ENCODE measurements at places on chromosomes 2 and 18.

GRCh38 chr18:73487966-73488365 lies 620.2 kb upstream of the NETO1 start:
- DNase-seq, result no peak

DNA sequence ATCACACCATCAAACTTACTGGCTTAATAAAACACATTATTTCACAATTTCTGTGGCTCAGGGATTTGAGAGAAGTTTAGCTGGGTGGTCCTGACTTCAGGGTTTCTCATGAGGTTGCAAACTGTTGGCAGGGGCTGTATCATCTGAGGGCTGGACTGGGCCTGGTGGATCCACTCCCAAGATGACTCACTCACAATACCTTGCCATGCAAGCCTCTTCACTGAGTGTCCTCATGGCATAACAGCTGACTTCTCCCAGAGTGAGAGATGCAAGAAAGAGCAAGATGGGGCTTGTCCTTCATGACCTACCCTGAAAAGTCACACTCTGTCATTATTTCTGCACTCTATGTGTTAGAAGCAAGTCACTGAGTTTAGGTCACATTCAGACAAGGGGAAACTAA lies 73.8 kb downstream of the AQP4 start:
- DNase-seq, result no peak

DNA sequence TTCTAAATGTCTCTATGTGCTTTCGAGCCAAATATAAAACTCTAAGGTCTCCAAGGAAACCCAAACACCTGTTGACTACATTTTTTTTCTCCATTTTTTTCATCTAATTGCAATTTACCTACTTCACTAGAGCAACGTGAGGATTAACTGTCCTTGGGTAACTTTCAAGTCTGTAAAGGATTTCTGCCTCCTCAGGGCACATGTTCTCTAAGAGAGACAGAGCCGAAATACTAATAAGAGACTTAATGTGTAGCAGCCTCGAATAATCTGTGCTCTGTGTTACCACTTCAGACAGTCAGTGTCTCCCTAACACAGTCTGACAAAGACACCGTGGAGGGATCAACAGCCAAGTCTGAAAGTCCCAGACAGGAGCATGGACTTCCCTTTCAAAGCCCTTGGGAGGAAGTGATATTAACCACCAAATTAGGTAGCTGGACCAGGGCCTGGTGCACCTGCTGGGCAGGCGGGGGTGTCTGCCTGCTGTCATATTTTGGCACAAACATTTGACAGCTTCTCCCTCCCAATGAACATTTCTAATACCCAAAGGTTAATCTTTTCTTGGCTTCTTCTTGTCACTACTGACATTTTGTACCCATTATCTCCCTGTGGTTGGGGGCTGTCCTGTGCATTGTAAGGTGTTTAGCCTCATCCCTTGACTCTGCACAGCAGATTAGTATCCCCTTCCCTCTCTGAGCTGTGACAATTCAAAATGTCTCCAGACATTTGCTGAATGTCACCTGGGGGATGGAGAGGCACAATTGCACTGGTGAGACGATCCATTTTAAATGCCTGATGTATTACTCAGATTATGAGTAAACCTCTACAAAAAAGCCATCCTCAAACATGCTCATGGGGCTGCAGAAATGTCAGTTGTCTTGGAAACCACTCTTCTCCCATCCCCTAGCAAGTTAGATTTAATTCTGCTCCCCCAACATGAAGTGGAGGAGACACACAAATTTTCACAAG lies 45.7 kb upstream of the LYPD1 start:
- no peak for DNase-seq

DNA sequence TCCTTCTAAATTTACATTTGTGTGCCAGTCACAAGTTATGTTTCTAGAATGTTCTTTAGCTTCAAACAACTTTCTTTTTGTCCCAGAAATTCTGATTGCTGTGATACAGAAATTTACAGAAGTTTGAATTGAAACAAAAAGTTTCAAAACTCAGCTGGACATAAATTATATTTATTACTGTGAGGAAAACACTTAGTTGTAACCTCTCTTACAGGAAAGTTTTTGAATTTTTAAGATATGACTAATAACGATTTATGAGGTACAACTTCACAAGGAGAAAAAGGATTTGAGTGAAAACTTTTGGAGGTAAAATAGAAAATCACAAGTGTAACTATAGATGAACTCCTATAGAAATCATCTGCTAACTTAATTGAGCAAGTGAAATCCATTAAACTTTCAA lies 205.3 kb downstream of the TMEM247 start:
- DNase-seq, result no peak

- DNase-seq, result no peak
These were observed 29.2 kb downstream of the ATP6V1C2 start for GRCh38 chr2:10750610-10751009.

GRCh38 chr2:229221641-229222040 lies 49.4 kb downstream of the PID1 start:
- DNase-seq, result no peak

DNA sequence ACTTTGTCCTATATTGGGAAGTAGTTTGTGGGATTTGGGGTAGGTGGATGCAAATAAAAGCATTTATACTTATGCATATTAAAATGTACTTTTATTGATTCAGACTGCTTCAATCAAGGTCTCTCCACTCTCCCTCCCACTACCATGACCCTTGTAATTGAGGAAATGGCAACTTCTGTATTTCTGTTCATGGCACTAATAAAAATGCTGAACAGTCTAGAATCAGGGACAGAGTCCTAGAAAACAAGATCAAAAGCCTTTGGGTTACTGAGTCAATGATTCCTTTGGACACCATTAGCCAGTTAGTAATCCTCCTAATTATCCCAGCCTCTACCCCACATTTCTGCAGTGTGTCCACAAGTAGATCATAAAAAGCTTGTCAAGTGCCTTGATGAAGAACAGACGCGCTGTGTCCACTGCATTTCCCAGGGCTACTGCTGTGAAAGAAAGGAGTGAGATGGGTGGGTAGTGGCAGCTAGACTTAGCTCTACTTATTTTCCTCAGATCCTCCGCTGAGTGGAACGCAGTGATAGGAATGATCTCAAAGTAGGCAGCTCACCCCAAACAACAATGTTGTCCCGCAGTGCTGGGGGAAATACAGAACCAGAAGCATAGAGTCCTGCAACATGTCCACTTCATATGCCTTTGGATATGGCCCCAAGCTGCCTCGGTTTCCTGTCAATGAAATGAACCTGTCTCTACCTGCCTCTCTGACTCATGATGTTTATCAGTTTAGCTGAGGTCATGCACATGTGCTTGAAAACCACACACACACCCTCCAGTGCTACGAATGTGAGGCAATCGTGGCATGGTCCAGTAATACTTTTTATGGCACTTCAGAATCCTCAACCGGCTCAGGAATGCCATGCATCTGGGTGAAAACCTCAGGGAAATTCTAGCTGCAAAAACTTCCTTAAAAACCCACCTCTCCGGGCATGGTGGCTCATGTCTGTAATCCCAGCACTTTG lies 115.5 kb downstream of the COL6A3 start:
- no peak for DNase-seq

- DNase-seq, result no peak
These were observed 46.7 kb downstream of the MARCO start for GRCh38 chr2:118988706-118989105.

DNA sequence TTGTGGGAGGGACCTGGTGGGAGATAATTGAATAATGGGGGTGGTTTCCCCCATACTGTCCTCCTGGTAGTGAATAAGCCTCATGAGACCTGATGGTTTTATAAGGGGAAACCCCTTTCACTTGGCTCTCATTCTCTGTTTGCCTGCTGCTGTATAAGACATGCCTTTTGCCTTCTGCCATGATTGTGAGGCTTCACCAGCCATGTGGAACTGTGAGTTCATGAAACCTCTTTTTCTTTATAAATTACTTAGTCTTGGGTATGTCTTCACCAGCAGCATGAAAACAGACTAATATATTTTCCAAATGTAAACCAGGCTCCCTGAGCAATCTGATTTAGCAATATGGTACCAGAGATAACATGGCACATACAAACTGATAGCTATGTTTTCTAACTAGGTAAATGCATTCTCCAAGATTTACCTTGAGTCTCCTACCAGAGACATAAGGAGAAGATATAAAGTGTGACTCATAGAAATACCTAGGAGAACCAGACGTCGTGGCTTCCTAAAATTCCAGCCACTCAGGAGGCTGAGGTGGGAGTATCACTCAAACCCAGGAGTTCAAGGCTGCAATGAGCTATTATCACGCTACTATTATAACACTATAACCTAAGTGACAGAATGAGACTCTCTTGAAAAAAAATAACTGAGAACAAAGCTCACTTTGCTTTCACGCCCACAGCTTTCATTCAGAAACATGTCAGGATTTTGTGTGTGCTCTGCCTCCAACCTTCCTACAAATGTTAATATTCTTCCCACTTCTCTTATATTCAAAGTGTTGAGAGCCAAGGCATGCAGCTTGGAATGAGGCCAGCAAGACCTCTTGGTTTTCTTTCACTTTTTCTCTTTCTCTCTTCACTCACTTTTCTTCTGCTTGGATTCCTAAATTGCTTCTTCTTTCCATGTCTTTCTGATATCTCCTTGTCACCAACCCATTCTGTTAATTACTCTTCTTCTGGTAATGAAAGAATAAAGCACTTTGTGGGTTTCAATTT lies 263.9 kb upstream of the UBE2E3 start:
- DNase-seq, result no peak

GRCh38 chr2:158034198-158034866 lies 67.3 kb upstream of the UPP2 start:
- DNase-seq, result no peak

DNA sequence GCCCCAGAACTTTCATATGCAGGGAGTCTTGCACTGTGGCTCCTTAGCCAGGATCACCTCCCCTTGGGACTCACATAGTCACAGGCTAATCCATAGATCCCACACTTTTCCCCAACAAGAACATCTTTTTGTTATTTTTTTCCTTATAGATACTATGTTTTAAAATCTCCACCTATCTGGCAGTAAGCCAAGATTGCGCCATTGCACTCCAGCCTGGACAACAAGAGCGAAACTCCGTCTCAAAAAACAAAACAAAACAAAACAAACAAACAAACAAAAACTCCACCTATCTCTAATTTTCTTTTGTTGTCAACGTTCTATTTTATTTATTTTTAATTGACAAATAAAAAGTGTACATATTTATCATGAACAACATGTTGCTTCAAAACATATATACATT lies 141.7 kb downstream of the PDE11A start:
- DNase-seq, result no peak

DNA sequence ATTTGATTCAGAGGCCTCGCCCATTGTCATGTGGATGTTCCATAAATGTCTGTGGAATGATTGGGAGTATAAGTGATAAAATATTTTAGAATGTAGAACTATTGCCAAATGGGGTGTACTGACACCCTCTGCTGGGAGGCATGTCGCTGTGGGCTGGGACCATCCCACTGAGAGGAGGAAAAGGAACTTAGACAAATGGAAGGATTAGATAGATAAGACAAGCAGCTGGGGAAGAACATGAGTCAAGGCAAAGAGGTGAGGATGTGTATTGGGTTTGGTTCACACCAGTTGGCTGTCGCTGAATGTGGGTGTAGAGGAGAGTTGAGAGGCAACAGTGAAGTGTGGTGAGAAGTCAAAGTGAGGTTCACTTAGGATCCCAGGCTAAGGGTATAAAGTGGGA lies 4.0 kb downstream of the C2orf74 start:
- no peak for DNase-seq

DNA sequence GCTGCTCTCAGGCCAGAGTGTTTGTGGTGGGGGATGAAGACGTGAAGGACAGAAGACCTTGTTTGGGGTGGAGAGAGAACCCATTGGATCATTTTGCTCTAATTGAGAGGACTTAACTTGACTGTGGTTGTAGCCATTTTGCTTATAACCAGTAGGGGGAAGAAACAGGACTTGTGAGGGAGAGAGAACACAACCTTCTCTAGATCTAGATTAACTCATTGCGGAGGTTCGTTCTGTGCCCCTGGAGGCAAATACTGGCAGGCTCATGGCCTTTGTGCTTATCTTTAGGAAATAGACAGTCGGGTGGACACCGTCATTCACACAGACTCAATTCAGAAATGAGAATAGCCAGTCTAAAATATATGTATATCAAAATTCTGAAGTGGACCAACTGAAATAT lies 147.0 kb upstream of the LHCGR start:
- DNase-seq, result no peak

GRCh38 chr2:8860239-8860638 lies 22.8 kb upstream of the KIDINS220 start:
- DNase-seq, result no peak

DNA sequence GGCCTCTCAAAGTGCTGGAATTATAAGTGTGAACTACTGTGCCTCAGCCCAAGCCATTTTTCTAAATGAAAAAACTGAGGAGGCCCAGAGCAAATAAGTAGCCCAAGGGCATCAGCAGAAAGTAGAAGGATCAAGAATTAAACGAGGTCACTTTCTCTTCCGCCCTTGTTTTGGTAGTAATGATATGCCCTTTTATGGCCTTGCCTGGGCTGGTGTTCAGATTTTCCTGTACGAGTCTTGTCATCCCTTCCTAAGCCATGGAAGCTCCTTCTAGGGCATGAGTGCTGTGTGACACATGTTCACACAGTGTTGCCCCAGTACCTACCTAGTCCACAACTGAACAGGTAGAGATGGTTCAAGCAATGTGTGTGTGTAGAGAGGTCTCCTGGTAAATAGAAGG lies 6.6 kb downstream of the HPCAL1 start:
- DNase-seq, result no peak

DNA sequence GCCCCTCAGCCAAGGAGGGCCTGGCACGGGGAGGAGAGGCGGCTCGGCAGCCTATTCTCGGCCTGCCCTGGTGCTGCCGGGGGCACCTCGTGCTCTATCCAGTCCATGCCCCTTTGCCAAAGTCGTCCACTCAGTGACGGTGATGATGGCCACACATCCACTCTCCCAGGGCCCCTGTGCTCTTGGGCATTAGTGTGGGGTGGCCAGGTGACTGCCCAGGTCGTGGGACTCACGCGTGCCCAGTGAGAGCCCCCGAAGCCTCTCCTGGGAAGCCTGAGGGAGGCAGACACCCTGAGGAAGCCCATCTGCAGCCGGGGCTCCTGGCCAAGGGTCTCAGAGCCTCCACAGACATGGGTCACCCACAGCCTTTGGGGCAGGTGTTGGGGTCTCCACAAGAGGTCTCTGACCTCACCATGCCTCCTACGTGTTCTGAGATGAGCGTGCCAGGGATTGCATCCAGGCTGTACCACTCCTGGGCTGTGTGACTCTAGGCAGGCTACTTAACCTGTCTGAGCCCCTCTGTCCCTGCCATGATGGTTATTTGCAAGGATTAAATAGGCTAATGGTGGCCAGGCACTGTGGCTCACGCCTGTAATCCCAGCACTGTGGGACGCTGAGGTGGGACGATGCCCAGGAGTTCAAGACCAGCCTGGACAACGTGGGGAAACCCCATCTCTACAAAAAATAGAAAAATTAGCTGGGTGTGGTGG lies 12.9 kb downstream of the RAMP1 start:
- DNase-seq, result no peak

GRCh38 chr2:216545359-216545758 lies 46.7 kb downstream of the RPL37A start:
- DNase-seq, result no peak

GRCh38 chr2:72544554-72544953 lies 281.3 kb downstream of the EXOC6B start:
- no peak for DNase-seq

- DNase-seq, result no peak
These were observed 174.7 kb downstream of the LPIN1 start for GRCh38 chr2:11920993-11921583.

- no peak for DNase-seq
These were observed 74.9 kb downstream of the MTCL1 start for GRCh38 chr18:8780227-8780626.

All from stimulated activated CD8-positive, alpha-beta memory T cell treated with anti-CD3 and anti-CD28 coated beads, Interleukin-4, amount 100 ng/mL, for 4 hours (primary cell).